ENCODE measurements at places on chromosomes 3 and 15. TPM values are rescaled to one million over a fixed set of nuclear protein-coding genes. Genes with fewer than 3 reads are reported as not detected.

DNA sequence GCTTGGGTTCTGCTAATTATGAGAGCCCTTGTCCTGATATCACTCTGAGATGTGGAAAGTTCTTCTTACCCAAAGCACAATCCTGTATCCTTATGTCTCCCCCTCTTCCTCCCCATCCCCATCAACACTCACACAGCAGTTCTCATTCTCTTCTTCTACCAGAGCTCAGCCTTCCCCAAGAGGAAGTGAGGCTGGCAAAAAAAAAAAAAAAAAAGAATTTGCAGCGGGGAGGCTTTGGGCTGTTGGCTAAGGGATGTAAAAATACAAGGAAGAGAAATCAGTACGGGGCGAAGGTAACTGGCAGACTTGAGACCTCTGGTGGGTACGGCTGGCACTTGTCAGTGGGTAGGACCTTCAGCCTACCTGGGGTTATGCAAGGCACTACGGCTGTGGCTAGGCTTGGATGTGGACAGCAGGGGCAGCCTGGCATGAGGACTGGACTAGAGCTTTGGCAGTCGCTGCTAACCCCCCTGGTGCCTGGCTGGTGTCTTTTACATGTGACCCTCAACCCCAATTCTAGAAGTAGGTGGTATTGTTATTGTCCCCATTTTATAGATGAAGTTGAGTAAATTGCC lies 5.4 kb downstream of the VIPR1 start:
- DNase-seq = no peak

DNA sequence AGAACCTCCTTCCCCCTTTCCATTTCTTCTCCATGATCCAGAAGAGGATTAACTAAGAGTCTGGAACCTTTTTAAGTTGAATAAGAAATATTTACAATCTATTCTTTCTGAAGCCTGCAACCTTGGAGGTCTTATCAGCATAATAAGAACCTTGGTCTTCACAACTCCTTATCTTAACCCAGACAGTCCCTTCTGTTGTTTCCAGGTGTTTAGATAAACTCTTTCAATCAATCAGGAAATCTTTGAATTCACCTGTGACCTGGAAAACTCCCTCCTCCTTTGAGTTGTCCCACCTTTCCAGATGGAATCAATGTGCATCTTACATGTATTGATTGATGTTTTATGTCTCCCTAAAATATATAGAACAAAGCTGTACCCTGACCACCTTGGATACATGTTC lies 3.6 kb upstream of the DHX36 start:
- DNase-seq = no peak

- DNase-seq = no peak
Observed at GRCh38 chr3:79285380-79285779, 482.4 kb downstream of the ROBO1 start.

DNA sequence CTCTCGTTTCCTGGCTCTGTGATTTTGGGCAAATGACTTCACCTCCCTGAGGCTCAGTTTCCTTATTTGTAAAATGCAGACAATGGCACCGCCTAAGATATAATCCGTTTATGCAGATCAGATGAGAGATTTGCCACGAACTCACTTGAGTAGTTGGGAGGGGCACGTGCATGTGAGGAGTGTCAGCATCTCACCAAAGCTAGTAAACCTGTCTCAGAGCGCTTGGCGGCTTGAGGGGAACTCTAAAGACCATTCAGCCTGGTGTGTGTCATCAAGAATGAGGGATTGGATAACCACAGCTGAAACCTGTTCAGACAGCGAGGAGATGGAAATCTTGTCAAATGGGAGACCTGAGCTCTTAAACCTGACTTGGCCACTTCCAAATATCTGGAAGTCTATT lies 48.7 kb downstream of the BDH1 start:
- DNase-seq = no peak

Gene PLCL2
- 50.9 TPM for total RNA-seq

GRCh38 chr15:87736891-87737389 lies 519.6 kb downstream of the NTRK3 start:
- DNase-seq = peak; percentile 8

Gene EOMES
- total RNA-seq = 0.52 TPM

Gene TP63
- total RNA-seq = 0.35 TPM

- DNase-seq = no peak
Observed at GRCh38 chr15:39748276-39748675, 34.4 kb downstream of the FSIP1 start.

Gene LRRN1
- 0.20 TPM for total RNA-seq

DNA sequence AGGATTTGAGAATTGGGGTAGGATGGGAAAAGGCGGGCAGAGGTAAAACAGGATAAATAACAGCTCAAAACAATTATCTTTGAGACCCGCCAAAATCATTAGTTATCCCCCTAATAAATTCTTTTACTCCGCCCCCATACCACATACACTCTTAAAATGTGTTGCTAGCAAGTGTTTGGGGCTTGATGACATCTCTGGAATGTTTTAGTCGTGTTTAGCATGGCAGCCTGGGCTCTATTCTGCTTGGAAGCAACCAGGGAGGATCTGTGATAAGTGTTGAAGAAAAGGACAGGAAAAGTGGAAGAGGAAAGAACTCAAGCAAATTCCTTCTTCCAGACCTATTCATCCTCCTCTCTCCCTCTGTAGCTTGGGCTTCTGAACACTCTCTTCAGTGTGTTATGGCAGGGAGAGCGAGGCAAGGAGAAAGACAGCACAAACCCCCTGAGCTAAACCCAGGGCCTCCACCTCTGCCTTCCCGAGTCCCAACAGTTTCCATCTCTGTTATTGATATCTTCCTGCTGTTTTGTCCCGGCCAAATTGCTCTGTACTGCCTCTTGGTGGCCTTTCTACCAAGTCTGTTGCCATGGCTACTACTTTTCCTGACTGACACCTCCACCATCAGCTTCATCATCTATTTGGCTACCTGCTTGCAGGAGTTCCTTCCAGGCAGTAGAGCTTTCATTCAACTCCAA lies 135.8 kb downstream of the RPL22L1 start:
- DNase-seq = no peak

DNA sequence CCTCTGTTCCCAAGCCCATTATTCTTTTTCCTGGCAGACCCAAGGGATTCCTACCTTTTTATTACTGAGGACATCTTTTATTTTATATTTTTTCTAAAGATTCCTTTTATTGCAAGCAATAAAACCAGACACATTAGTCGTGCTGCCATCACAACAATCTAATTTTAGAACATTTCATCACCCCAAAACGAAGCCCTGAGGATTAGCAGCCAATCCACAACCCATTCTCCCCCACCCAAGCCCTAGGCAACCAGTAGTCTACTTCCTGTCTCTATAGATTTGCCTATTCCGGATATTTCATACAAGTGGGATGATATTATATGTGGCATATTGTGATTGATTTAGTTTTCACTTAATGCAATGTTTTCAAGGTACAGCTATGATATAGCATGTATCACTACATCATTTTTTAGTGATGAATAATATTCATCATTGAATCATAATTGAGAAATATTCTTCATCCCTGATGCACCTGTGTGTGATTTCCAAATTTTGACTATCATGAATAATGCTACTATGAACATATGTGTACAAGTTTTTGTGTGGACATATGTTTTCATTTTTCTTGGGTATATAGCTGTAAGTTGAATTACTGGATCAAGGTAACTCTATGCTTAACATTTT lies 65.7 kb downstream of the IL1RAP start:
- DNase-seq = no peak

DNA sequence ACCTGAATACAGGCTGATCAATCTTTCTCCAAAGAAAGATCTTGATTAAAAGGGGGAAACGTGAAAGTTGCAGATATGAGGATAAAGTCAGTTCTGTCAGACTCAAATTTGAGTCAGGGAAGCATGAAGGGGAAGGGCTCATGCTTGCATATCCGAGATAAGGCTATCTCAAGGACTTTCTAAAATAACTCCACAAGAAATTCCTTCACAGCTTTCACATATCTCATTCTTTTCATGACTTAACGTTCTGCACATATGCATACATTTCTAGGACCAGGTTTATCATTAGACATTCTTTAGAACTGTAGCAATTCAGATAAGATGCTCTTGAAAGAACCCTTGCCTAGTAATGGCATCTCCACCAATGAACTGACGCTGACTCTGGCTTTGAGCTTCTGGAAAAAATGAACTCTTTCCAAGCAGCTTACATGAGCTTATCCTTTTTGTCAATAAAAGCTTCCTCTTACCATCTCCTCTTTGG lies 15.9 kb downstream of the SH3GL3 start:
- no peak for DNase-seq

DNA sequence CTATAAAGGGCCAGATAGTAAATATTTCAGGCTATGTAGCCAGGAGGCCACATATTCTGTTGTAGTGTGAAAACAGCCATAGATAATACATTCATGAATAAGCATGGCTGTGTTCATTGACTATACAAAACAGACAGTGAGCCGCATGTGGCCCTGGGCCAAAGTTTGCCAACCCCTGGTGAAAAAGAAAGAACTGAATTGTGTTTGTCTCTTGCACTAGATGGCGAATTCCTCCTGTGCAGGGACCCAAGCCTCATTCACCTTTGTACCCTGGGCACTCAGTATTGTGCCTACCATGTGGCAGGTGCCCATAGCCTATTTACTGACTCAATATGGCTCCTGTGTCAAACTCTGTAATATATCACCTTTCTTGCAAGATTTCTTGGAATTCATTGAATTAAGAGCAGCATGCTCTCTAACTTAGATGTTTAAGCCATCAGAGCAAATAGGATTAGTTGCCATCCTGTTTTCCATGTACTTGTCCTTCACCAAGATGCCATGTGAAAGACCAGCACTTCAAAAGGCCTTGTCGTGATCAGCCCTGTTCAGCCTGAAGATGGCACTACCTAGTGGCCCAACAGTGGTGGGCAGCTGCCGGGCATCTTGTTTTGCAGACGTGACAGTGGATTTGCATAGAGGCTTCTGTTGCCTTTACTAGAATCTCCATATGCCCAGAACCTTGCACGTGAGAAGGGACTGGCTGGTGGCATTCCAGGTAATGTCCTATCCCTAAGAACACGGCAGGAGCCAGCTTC lies 50.9 kb upstream of the CMTM7 start:
- DNase-seq = no peak

GRCh38 chr3:52054661-52055511 lies 1.5 kb downstream of the DUSP7 start:
- DNase-seq = peak; percentile 21

DNA sequence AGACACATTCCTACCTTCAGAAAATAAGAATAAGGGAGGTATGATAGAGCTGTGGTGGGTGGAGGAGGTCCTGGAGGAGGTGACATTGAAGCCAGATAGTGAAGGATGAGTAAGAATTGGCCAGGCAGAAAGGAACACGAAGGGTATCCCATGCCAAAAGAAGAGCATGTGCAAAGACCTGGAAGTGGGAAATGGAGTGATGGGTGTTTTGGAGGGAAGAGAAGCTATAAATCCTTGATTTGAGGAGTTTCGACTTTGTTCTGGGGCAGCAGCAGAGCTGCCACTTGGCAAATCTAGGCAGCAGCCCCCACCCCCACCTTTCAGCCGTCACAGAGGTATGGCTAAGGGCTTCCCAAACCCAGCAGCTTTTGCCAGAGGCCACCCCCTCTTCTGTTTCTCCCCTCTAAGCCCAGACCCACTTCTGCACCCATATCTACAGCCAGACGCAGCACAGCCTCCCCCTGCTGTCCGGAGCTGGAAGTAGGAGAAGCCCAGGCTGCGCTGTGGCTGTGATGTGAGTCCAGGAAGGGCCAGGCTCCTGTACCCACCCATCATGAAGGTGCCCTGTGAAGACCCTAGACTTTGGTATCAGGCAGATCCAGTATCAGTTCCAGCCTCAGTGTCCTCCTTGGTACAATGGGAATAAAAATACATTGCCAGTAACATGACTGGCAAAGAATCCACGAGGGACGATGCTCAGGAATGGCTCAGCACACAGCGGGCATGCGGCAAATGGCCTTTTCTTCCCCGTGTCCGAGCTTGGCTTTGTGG lies 188.7 kb upstream of the LINGO1 start:
- DNase-seq = peak; percentile 49

- peak; percentile 65 for DNase-seq
Observed at GRCh38 chr15:60649845-60650548, 171.1 kb upstream of the ICE2 start.

- peak; percentile 8 for DNase-seq
Observed at GRCh38 chr3:107241217-107241616, 136.0 kb upstream of the CCDC54 start.

DNA sequence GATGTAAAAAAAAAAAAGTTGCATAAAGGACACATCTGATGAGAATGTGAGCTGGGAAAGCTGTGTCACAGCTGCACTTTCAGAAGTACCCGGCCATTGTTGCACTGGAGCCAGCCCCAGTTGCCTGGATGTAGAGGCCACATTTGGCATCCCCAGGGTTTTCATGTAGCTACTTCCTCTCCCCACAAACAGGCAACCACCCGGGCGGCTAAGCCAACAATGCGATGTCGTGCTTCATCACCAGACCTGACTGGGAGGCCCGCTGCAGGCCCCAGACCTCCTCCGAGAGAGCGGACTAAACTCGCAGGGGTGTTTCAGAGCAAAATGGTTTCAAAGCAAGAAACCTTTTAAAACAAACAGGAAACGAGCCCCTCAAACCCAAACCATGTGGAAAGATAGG lies 142.3 kb downstream of the TMCO5A start:
- DNase-seq = no peak

DNA sequence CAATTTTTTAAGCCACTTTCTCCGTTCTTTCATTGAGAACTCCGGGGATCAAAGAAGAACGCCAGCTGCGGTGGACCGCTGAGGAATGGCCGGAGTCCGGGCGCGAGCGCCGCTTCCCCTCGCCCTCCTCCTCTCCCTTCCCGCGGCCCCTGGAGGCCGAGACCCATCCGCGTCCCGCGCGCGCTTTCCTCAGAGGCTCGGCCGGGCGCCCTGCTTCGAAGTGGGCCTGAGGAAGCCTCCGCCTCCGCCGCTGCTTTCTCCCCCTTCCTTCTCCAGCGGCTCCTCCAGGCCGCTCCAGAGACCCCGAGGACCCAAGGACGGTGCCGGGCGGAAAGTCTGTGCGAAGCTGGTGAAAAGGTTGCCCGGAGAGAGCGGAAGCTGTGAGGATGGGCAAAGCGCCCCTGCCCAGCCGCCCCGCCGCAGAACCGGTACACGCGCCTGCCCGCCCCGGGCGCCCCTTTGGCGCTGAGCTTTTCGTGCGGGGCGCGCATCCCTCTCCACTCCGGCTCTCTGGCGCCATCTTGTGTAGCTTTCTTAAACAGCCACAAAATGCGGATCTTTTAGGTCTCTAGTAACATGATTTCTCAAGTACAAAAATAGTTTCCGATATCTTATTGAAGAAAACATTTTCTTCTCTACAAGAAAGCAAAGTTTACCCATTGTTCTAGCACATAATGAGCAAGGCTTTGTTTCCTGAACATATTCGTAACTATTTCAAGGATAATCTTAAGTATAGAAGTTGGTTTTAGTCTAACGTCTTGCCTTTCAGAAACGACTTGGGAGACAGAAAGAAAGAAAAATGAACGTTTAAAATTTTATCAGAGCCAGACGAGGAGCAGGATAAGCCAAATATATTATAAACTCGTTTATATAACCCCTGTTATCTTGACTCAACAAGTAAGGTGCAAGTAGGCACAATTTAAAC lies 59.2 kb upstream of the FAM174B start:
- peak; percentile 78 for DNase-seq

DNA sequence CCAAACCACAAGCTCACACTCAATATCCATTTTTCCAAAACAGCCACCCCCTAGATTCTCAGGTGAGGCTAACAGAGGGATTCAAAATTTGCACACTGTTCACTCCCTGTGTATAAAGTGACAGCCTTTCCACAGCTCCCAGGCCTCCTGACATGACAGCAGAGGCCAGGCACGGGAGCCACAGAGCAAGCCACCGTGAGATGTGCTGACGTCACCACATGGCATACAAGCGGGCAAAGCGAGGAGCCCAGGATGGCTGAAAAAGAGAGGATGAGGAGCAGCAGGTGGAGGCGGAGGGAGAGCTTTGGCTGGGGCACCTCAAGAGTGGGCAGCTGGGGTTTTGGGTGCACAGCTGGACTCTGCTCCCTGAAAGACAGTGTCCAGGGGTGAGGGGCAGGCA lies 27.1 kb downstream of the EHD4 start:
- no peak for DNase-seq

Gene CHRD
- total RNA-seq = not detected
